ENCODE measurements at places on chromosomes 5 and 9. TPM values are rescaled to one million over a fixed set of nuclear protein-coding genes. Genes with fewer than 3 reads are reported as not detected.

The GKAP1 gene
- total RNA-seq, result 0.39 TPM

The ISL1 gene
- total RNA-seq, result not detected

The DCTN4 gene
- 76.3 TPM for total RNA-seq

The C5orf58 gene
- total RNA-seq, result not detected

The CDK5RAP2 gene
- 34.7 TPM for total RNA-seq

The BHMT2 gene
- 1.2 TPM for total RNA-seq

The TRIM36 gene
- total RNA-seq, result 1.4 TPM

The PRRX2 gene
- total RNA-seq, result 31.1 TPM

The PAEP gene
- not detected for total RNA-seq

The RFK gene
- 17.0 TPM for total RNA-seq

The PALM2AKAP2 gene
- total RNA-seq, result 11.9 TPM

The MLANA gene
- total RNA-seq, result not detected

The CDX1 gene
- not detected for total RNA-seq

The GLDC gene
- 2.2 TPM for total RNA-seq

The RASEF gene
- total RNA-seq, result 0.39 TPM

The CYSRT1 gene
- under 0.01 TPM for total RNA-seq

The NEUROG1 gene
- total RNA-seq, result not detected

The HTR1A gene
- not detected for total RNA-seq
